ENCODE measurements at places on chromosomes 2 and 18.

- DNase-seq = no peak
These were observed 256.8 kb upstream of the ZEB2 start for GRCh38 chr2:144776766-144777165.

- no peak for DNase-seq
These were observed 37.6 kb upstream of the FOSL2 start for GRCh38 chr2:28354920-28355520.

DNA sequence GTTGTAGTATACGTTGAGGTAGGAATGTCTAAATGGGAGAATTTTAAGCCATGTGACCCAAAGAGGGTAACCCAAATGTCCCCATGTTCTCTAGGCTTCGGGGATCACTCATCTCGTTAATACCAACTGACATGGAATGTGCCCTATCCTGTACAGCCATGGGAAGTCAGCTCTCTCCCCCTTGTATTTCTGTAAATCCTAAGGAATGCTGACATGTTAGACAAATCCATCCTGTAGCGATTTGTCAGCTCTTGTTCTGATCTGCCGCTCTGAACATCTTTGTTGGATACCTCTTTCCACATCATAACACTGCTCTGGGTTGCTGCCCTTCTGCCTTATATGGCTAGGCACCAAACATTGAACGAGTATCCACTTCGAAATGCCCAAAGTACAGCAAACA, 350.6 kb downstream of the RND3 start:
- DNase-seq = no peak

- DNase-seq = no peak
These were observed 77.4 kb downstream of the NAB1 start for GRCh38 chr2:190726255-190726654.

DNA sequence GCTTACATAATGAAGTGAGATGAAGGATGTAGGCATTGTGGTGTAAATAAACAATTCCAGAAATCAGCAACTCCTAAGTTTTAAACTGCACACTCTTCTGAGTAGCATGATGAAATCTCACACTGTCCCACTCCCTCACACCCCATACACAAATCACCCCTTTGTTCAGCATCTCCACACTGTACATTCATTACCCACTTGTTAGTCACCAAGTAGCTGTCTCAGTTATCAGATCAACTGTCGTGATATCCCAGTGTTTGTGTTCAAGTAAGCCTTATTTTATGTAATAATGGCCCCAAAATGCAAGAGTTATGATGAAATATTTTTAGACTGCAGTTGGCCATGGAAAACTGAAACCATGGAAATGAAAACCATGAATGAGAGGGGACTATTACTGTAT, 135.7 kb downstream of the GRB14 start:
- no peak for DNase-seq

All from activated naive CD4-positive, alpha-beta T cell treated with anti-CD3 and anti-CD28 coated beads, Interleukin-2, amount 50 U/mL, for 16 hours (primary cell).